ENCODE measurements at places on chromosomes 4 and X.

DNA sequence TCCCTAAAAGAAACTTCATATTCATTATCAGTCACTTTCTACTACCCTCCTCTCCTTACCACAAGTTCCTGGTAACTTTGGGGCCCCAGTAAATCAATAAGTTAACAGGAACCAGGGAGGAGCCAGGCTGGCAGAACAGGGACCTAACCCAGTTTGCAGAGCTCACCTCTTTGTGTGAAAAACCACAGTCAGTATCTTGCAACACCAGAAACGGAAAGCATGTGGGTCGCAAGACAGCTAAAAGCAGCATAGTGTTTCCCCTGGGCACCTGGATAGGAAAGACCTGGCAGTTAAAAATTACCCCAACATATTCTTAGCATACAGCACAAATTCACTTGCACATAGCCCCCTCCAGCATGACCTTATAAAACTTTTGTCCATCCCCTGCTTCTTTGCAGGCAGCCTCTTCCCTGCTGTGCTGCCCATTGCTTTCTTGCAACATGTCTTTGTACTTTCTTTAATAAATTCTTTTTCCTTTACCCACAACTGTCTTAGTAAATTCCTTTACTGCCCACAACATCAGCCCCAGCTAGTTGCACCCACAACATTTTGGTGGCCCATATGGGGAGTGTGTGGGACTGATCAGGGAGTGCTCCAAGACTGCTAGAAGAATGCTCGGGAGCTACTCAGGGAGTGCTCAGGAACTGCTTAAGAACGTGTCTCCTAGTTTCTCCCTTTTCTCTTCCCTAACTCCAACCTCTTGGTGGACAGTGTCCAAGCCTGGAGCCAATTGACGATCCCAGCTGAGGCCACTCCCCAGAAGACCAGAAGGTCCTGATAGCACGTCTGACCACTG is 83.4 kb downstream of the MSN start:
- no peak for DNase-seq

DNA sequence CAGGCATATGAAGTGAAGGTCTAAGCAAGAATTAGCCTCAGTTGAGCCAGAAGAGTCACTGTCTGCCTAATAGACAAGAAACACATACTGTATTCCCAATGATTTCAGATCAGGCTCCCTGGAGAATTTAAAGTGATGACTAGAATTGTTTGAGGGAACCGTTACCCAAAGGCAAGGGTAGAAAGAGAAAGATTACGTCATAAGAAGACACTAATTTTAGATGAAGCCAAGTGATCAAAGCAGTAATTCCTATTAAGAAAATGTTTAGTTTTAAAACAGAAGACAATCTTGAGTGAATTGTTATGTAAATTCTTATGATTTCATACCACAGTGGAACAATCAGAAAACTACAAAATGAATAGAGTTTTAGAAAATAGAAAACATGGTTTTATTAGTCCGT is 194.5 kb upstream of the ARSJ start:
- DNase-seq, result no peak

DNA sequence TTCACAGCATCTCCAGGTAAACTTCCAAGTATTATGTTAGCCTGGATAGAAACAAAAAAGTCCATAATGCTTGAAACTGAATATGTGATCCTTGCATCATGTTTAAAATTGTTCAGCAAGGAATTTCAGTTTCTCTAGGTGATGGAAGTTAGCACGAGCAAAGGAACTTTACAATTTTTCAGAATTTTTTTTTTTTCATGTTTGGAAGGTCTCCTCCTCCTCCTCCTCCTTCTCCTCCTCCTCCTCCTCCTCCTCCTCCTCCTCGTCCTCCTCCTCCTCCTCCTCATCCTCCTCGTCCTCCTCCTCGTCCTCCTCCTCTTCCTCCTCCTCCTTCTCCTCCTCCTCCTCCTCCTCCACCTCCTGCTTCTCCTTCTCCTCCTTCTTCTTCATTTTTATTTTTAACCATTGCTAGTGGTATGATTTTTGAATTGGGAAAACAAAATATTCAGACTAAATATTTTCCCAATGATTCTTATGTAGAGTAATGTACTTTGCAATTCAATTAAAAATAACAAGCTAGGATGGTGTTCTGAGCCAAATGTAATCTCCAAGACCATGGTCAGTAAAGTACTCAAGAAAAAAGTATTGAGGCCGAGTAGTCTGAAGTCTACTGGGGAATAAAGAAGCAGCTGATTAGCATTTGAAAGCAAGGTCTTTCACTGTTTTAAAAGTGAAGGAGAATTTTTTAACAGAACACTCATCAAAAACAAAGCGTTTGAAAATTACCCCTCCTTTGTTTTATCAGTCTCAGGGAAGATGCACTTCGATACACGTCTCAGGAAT is 420.9 kb upstream of the ATOH1 start:
- DNase-seq, result no peak

- no peak for DNase-seq
These were observed 33.9 kb upstream of the HPF1 start for GRCh38 chr4:169791527-169792156.

- DNase-seq, result no peak
These were observed 28.7 kb upstream of the IL9R start for GRCh38 chrX:155968791-155969190.

DNA sequence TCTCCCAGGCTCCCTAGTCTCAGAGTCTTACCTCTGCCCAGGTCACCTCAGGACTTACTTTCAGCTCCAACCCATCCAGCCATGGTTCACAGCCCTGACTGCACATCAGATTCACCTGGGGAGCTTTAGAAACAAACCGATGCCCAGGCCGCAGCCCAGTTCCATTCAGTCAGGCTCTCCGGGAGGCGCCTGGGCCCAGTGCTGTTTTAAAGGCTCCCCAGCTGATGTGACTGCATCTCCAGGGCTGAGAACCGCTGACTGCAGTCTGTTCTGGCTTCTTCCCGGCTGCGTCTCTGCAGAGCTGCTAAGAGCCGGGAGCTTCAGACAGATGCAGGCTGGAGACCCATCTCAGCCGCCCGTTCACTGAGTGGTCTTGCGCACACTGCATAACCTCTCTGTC is 44.4 kb upstream of the LGI2 start:
- no peak for DNase-seq

DNA sequence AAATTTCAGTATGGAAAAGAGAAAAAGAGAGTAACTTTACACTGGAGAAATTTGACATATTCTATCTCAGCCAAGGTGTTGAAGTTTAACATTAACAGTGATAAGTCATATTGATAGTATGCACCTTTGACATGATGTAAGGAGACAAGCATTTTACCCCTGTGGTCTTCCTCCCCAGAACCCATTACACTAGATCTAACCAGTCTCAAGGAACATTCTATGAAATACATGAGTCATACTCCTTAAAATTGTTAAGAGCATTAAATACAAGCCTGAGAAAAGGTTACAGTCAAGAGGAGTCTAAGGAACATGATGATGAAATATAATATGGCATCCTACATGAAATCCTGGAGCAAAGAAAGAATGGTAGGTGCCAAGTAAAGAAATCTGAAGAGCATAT is 1151.3 kb upstream of the IGFBP7 start:
- no peak for DNase-seq

GRCh38 chr4:140996766-140997165 is 136.5 kb downstream of the RNF150 start:
- no peak for DNase-seq
